ENCODE measurements at places on chromosomes 4 and X.

GRCh38 chr4:106056914-106057313 is 161.6 kb downstream of the NPNT start:
- no peak for DNase-seq

DNA sequence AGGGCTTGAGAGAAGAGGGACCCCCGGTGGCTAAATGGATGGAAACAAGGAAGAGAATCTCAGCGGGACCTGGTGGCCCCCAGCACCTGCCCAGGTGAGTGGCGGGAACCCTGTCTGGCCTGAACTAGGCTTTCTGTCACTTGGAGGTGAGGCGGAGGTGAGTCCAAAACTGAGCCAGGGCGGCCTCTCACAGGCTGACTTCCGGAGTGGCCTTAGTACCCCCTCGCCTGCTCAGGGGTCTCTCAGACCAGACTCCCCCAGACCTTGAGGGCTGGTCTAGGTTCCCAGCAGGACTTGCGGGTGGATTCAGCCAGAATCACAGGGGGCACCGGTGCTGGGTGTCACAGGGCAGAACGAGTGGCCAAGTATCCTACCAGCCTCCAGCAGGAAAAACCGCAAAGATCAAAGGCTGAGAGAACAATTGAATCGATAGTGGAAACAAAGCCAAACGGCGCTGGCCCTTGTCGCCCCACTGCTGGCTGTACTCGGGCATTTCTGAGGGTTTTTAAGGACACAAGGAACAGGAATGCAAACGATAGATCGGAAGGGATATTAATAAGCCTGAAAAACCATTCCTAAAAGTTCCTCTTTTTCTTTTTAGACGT is 67.8 kb downstream of the WFS1 start:
- no peak for DNase-seq

GRCh38 chrX:107718156-107718621 is 57.4 kb downstream of the TSC22D3 start:
- DNase-seq, result peak; percentile 60

DNA sequence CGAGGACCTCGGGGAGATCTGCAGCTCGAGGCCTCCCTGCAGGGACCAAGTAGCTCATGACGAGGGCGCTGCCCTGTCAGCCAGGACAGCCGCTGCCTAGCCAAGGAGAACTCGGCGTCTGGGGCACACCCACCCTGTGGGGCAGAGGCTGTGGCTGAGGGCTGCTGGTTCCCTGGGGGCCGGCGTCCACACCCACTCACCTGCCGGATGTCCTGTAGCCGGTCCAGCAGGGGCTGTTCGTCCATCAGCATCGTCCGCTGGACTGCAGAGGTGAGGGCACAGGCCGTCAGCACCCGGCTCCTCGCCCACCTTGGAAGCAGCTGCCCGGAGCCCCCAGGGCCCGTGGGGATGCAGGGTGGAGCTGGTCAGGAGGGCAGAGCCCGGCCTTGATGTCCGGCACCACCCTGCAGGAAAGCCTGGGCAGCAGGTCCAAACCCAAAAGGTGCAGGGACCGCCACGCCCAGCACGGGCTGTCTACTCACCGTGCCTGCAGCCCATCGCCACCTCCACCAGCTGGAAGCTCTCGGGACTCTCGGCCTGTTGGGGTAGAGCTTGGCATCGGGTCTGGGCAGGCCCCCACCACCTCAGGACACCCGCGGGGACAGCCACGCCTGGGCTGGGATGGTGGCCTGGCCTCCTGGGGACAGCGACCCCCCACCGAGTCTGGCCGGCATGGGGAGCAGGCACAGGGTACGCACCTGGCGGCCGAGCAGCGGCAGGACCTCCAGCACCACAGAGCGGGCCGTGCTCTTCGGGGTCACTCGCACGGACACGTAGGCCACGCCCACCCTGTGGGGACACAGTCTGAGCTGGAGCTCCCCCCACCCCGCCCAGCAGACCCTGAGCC is 6.9 kb downstream of the DGKQ start:
- no peak for DNase-seq

GRCh38 chr4:26780539-26780938 is 80.1 kb upstream of the STIM2 start:
- DNase-seq, result no peak

DNA sequence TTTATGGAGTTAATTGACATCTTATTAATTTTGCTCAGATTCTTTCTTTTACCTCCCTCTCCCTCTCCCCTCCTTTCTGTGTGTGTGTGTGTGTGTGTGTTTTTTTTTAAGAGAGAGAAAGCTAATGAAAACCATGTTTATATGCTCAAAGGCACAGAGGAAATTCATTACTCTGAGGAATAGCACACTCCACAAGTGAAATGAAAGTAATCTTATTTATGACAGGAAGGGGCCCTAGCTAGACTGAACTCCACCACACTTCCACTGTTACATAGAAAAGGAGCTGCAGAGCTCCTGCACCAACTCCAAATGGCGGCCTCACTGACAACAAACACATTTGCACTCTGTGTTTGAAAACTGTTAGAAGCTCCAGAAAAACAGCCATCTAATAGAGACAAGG is 150.6 kb downstream of the RASL11B start:
- no peak for DNase-seq

DNA sequence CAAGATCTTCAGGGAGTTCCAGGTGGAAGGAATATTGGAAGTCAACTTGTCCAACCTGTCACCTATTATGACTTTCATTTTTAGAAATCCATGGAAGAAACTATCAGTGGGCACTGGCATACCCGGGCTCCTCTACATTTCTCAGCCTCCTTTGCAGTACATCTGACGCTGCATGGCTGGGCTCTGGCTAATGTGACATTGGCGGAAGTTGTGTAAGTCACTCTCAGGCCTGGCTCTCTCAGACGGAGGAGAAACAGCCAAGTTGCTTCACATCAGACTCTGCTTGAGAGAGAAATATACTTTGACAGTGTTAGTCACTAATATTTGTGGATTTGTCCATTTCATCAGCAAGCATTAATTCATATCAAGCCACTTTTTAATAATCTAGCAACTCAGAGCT is 4.5 kb downstream of the DCHS2 start:
- DNase-seq, result no peak

DNA sequence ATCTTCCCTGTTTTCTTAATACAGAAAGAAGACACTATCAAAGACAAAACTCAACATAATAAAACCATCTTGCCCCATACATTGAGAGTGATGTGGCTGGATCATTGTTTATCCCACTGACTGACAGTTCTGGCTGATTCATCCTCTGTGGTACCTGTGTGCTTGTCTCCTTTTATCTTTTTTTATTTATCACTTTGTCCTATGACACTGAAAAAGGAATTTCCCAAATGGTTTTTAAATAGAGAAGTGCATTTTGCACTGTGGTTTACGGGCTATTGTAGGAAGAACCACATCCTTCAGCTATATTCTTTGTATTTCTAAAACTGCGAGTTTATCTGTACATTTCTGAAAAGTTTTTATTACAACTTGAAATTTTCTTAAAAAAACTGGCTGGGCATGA is 15.0 kb downstream of the TTC29 start:
- DNase-seq, result no peak

DNA sequence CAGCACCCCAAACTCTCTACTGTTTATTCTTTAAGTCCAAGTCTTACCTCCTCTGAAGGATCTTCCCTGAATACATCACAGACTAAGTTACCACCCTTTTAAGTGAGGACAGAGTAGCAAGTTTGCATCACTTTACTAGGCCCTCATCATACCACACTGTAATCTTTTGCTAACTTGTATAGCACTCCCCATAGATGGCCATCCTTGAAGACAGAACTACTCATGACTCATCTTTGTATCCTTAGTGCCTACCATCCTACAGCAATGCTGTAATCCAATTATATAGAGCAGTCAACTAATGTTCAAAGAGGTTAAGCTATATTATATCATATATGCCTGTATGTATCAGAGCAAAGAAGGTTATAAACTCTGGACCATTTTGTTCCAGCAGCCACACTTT is 101.4 kb downstream of the ADAMTS3 start:
- no peak for DNase-seq

DNA sequence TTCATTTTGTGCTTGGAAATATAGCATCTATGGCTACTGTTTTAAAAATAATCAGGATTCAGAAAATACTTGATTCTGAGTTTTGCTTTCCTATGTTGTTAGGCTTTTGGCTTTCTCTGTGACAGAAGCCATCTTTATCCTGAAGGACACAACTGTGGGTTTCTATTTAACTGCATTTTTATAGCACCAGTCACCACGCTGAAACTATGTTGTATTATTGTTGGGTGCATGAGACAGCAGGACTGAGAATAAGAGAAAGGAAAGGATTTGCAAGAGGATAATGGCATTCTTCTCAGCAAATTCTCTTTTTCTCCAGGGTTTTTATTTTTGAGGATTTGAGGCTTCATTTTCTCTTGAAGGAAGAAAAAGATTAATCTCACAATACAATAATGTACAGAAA is 10.1 kb upstream of the NEUROG2 start:
- no peak for DNase-seq

- DNase-seq, result no peak
Measured at GRCh38 chrX:118978451-118978850, 4.0 kb downstream of the LONRF3 start.

GRCh38 chr4:139709660-139710059 is 44.0 kb downstream of the MGST2 start:
- no peak for DNase-seq

DNA sequence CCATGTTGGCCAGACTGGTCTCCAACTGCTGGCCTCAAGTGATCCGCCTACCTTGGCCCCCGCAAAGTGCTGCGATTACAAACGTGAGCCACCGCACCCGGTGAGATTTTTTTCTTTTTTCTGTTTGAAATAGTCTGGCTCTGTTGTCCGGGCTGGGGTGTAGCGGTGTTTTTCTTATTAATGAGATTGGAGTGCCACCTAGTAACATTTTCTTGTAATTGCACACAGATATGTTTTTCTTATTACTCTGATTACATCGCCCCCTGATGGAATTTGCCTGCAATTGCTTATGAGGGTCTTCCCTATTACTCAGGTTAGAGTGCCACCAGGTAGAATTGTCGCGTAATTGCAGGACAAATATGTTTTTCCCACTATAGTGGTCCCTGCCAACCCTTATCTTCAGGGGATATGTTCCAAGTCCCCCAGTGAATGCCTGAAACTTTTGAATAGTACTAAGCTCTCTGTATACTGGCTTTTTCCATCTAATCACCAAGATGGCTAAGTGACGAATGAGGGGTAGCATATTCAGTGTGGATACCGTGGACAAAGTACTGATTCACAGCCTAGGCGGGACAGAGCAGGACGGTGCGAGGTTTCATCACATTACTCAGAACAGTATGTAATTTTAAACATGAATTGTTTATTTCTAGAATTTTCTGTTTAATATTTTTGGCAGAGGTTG is 8.6 kb upstream of the PDHA1 start:
- no peak for DNase-seq

DNA sequence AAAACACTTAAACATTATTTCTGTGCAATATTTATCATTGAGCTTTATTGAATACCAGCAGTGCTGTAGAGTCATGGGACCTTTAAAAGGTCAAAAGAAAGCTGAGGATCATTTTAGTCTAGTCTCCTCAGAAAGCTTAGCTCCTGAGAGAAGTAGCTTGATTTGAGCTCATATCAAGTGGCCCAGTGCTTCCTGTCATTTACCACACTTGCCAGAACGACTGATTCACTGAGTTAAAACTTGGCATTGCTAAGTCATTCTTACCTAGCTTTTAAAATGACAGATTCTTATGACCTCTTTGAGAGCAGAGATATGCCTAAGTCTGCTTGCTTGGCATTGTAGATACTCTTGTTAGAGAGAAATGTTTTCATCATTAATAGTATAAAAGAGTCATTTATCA is 15.2 kb downstream of the SEPTIN11 start:
- DNase-seq, result no peak

DNA sequence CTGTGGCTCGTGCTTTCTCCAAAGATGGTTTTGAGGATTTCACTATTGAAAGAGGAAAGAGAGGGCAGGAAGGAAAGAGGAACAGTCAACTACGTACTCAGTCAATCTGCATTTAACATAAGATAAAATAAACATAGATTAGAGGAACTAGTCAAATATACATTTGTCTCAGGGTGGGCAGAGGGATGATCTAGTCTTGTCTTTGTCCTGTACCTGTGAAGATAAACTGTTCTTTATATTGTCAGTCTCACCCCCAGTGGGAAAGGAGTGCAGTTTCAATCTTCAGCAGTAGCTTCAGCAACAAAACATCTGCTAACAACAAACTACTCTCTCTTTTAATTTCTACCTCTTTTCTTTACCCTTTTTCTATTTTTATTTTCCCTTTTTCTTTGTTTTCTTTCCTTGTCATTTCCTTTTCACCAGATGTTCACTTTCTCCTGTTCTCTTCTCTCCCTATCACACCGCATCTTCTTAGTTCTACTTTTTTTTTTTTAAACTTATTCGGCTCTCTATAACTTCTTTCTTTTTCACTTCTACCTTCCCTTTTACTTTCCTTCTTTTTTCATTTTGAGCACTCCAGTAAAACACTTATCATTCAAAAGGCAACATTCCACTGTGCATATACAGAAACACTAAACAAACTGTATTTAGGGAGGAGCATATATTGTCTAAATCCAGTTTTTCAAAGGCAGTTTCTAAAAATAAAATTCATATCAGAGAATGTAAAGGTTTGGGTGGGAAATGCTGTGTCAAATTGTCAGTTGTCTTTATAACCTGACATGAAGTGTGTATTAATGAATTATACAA is 51.4 kb upstream of the GUCY1A1 start:
- DNase-seq, result no peak

DNA sequence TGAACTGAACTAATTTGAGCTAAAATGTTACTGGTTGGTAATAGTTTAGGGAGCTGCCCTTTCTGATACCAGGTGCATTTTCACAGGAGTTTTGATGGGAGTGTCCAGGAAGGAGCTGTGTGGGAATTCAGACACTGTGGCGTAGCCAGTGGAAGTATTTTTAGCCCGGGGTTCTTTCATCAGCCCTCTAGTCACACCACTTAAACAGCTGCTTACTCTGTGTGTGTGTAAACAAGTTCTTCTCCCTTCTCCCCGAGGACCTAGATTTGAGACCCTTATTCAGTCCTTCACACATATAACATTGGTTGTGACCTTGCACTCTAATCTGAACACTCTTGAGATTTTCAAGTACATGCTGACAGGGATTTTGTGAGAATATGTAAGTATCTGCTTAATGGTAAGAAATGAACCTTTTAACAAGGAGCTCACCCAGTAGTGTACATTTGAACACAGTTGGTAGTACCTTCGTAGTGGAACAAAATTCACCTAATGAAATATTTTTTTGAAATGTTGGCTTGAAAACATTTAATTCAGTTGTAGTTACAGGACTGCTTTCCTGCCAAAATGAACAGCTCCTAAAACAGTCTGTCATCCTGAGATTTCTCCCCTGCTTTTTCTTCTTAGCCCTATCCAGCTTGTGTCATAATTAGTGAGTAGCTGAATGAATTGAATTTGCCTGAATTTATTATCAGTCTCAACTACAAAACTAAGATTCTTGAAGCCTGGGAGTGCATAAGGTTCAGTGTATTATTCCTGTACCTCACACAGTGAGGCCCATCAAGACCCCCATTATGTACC is 61.8 kb downstream of the BMPR1B start:
- no peak for DNase-seq

- DNase-seq, result no peak
Measured at GRCh38 chrX:9825129-9825790, 39.0 kb downstream of the SHROOM2 start.
